Mammary epithelial cell (primary cell): ENCODE measurements at places on chromosomes 6 and 20. TPM values are rescaled to one million over a fixed set of nuclear protein-coding genes. Genes with fewer than 3 reads are reported as not detected.

The IRF4 gene
- not detected for total RNA-seq

The IYD gene
- under 0.01 TPM for total RNA-seq

The LAMA4 gene
- total RNA-seq, result 0.35 TPM in 1 of 2 replicates, not detected in the other

The OPRM1 gene
- not detected in 2 replicates for total RNA-seq

The MICB gene
- total RNA-seq, result 5.3 TPM

The UNC5CL gene
- total RNA-seq, result 0.50 TPM

The RNF39 gene
- total RNA-seq, result 5.4 and 8.6 TPM in 2 replicates

The LY6G6F gene
- not detected in 2 replicates for total RNA-seq

The SLC12A5 gene
- total RNA-seq, result not detected

The GSTA1 gene
- 0.83 TPM for total RNA-seq

DNA sequence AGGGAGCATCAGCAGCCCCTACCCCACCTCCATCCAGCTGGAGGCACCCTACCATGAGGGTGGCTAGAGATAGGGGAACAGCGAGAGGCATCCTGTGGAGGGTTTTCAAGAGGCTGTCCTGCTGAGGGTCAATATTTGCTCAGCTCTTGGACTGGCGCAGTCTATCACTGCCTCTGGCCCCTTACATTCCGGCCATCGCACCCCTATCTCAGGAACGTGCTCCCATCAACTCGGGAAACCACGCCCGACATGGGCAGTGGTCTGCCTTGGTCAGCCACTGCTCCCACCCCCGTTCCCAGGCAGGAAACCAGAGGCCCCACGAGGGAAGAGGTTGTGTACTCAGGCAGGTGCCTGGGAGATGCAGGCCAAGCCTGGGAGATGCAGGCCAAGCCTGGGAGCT is 57.9 kb downstream of the VEGFA start:
- DNase-seq, result no peak

- DNase-seq, result no peak
These were observed 8.5 kb upstream of the DSE start for GRCh38 chr6:116362276-116362675.

- DNase-seq, result no peak
These were observed 73.2 kb downstream of the VEGFA start for GRCh38 chr6:43843097-43843645.

DNA sequence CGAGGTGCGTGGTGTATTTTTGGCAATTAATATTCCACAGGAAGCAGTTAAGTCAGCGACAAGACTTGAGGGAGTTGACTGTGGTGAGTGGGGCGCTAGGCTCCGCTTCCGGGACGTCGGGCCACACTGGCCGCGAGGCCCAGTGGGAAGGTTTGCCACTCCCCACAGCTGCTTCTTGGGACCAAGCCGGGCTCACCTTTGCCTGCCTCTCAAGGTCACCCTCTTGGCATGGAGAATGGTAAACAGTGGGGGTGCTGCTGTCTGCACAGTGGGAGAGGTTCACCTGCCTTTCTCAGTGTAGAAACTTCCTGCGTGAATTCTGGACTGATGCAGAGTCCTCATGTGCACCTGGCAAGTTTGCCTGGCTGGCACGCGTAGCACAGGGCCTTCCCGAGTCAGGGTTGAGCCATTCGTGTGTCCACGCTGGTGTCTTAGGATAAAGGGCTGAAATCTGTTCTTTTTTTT is 6.4 kb downstream of the OSBPL2 start:
- DNase-seq, result no peak

- no peak for DNase-seq
These were observed 22.2 kb upstream of the ATXN1 start for GRCh38 chr6:16783509-16783908.

DNA sequence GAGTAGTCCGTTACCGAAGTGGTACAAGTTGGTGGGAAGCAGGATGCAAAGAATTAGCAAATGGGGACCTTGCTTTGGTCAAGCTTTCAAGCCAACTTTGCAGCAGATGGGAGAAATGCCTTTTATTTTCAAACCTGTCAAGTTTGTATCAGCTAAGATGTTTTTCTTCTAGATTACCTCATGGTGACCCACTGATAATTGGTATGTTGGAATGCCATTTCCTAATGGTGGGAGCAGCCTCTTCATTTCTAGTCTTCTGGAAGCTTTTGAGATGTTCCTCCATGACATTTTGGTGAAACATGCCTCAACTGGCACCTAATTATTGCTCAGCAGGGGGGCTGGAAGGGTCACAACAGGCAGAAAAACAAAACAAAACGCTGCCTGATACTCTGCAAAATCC is 43.7 kb downstream of the ADNP start:
- no peak for DNase-seq

GRCh38 chr20:2507464-2507863 is 1.3 kb downstream of the ZNF343 start:
- no peak for DNase-seq

DNA sequence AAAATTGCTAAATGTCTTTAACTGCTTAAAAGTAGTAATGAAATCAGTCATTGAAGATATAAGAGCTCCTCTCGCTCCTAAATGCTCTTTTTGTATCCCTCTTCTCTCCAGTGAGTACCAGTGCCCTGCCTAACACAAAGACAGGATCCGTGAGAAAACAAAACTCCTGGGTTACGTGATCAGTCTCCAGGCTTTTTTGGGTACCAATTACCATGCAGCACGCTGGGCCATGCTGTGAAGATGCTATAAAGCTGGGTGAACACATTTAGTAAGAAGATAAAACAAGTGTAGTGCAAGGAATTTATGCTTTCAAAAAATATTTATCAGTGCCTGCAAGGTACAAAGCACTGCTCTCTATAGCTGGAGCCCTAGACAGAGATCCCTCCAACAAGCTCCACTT is 66.7 kb downstream of the AGPAT4 start:
- no peak for DNase-seq

DNA sequence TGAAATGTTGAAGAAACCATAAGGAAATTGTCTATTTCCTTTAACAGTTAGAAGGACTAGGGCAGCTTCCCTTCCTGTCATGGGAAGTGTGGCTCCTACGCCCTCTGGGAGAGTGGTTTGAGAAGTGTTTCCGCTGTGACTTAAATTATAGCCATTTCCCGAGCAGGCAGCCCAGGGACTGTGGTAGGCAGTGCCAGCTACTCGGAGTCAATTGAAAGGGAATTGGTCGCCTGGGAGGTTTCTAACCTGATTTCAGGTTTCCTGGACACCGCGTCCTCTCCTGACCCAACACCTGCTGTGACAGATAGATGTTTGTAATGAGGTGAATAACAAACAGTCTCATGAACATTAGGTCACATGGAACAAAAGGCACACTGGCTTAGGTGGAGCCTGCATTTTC is 256.1 kb upstream of the PLCB4 start:
- no peak for DNase-seq

DNA sequence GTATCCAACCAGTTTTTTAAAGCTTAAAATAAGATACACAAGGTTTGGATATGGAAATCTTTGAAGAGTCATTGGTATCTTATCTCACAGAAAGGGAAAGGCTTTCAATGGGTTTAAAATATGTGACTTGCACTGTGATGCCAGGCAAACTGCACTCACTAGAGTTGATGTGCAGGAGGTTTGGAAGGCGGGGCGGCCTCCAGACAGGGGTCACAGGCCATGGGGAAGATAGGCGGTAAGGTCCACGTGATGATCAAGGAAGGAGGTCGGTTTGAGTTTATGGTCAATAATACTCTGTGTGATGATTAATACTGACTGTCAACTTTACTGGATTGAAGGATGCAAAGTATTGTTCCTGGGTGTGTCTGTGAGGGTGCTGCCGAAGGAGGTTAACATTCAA is 9.5 kb upstream of the RAMACL start:
- no peak for DNase-seq

GRCh38 chr20:11030351-11030750 is 356.6 kb upstream of the JAG1 start:
- no peak for DNase-seq

GRCh38 chr6:87393026-87393622 is 14.6 kb upstream of the CFAP206 start:
- peak; percentile 25 for DNase-seq

- peak; percentile 95 for DNase-seq
These were observed 16.3 kb downstream of the LRRC1 start for GRCh38 chr6:53811082-53811481.

DNA sequence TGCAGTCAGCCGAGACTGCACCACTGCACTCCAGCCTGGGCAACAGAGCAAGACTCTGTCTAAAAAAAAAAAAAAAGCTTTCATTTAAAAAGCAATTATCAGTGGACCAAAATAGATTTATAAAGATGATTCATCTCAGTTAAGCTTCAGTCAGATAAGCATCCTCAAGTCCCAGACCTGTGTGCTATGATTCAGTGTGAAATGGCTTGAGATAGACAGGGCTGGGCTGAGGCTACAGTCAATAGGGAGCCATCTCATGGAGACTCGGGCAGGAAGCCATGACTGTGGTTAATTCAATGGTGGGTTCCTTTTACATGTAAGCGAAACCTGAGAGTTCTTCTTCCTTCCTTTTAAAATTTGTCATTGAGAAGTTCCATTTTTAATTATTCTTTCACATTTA is 276.0 kb downstream of the TFAP2A start:
- peak; percentile 72 for DNase-seq

DNA sequence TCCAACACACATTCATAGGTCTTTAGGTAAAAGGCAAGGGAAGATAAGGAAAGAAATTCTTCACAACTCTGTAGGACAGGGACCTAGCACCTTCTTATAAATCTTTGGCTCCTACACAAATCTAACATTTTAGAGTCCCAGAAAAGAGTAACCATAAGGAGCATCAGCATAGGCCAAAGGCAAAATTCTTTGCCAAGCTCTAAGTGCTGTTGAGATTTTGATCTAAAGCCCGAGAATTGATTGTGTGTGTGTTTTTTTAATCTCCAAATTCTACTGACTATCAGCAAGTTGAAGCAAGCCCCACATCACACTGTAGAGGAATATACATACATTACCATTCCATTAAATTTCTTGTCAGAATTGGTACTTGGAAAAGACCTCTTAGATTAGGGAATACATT is 233.6 kb downstream of the BTBD9 start:
- no peak for DNase-seq

- peak; percentile 14 for DNase-seq
These were observed 33.3 kb downstream of the GABRR2 start for GRCh38 chr6:89281779-89282246.

DNA sequence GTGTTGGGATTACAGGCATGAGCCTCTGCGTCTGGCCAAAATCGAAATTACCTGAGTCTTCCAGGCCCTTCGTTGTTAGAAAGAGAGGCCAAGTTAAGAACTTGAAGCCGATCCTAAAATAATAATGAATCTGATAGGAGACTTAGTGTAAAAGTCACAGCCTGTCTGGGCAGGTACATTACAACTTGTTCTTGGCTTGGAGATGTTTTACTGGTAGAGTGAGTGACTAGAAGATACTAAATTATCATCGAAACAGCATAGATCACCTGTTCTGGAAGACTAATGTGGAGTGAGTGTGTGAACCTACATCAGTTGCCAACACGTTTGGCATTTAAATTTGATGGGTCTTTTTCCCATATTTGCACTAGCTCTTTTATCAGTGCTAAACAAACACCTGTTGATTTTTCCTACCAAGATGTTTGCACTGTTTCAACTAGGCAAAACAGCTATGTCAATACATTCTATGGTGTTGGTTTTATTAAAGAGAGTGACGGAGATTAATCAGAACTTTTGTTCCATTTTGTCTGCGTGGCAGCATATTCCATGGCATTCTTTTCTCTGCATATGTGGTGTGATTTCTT is 4.6 kb upstream of the TMEM217 start:
- peak; percentile 58 for DNase-seq

GRCh38 chr20:37796121-37796520 is 102.3 kb downstream of the CTNNBL1 start:
- no peak for DNase-seq

GRCh38 chr20:49288250-49288751 is 10.4 kb upstream of the ZNFX1 start:
- no peak for DNase-seq

GRCh38 chr6:111417946-111418345 is 65.1 kb downstream of the REV3L start:
- DNase-seq, result peak; percentile 43

- DNase-seq, result no peak
These were observed 233.1 kb upstream of the ZNF217 start for GRCh38 chr20:53826597-53827291.

- no peak for DNase-seq
These were observed 28.1 kb upstream of the MTCL3 start for GRCh38 chr6:127547215-127547614.

DNA sequence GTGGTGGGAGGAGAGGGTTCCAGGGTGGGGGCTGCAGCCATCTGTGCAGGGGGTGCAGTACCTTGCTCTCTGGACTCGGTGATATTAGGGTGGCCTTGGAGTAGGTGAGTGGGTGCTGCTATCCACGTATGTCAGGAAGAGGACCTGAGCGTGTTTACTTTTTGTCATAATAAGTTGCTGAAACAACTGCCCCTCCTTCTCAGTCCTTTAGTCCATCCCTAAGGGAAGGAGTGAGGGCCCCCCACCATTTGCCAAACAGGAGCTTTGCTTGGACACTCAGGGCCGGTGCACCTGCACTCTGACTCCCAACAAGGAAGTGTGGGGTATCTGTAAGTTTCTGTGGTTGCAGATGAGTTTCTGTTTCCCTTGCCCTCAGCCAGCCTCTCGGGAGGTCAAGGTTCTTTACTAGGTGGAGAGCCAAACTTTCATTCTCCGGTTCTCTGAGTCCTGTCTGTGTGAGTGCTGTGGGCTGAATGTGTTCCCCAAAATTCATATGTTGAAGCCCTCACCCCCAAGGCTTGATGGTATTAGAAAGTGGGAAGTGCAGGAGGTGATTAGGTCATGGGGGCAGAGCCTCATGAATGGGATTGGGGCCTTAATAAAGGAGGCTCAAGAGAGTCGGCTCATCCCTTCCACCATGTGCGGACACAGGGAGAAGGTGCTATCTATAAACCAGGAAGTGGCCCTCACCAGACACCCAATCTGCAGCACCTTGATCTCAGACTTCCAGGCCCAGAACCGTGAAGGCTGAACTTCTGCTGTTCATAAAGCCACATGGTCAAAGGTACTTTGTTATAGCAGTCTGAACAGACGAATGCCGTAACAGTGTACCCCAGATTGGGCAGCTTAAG is 19.6 kb upstream of the CCR6 start:
- DNase-seq, result no peak

DNA sequence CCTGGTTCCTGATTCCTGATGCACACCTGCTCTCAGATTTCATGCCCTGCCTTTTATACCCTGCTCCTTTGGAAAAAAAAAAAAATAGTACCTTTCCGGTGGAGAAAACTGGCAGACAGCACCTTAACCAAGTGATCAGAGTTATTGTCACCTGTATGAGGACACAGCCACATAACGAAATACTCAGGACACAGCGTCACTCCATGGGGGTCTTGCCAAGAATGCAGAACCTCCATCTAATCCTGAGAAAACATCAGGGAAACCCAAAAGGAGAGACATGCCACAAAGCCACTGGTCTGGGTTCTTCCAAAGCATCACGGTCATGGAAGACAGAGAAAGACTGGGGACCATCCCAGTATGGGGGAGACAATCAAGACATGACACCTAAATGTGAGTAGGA is 29.1 kb downstream of the BFSP1 start:
- no peak for DNase-seq
